ENCODE measurements at places on chromosomes 4 and X.

- no peak for DNase-seq
Observed at GRCh38 chr4:86367577-86367976, 7.7 kb upstream of the MAPK10 start.

DNA sequence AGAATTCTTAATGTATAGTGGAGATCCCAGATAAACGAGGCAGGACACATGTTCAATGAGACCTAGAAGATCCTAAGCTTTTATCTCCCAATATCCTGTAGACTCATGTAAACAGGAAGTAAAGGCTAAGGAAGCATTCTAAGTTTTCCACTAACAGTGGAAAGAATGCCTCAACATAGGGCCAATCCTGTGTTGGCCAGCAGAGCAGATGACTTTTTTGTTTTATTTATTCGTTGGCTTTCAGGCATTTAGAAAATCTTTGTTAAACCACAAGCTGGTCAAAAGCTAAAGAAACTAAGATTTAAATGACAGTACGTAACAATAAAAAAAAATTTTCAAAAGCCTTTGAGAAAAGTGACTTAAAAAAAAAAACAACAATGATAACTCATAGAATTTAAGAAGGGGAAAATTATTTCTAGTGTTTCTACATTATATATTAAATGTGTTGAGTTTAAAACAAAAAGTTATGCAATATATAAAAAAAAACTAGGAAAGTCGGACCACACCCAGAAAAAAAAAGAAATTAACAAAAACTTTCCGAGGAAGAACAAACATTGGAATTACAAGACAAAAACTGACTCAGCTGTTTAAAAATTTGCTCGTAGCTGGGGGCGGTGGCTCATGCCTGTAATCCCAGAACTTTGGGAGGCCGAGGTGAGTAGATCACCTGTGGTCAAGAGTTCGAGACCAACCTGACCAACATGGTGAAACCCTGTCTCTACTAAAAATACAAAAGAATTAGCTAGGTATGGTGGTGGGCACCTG, 759.3 kb downstream of the FSTL5 start:
- no peak for DNase-seq

GRCh38 chr4:48813964-48814363, 16.9 kb upstream of the OCIAD1 start:
- no peak for DNase-seq

DNA sequence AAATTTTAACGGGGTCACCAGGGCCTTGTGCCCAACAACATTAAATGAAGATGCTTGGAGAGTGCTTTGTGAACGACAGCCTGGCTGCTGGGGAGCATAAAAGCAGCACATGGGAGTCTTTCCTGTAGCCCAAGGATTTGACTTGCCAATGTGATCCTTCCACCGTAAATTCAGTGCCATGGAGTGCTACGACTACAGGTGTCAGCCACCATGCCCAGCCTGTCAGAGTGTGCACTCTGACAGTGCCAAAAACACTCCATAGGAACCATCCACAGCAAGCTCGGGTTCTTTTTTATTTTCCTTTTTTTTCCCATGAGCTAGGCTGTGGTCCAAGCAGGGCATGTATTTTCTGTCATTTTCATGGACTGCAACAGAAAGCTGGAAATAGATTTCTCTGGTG, 156.9 kb downstream of the NLGN4X start:
- no peak for DNase-seq

DNA sequence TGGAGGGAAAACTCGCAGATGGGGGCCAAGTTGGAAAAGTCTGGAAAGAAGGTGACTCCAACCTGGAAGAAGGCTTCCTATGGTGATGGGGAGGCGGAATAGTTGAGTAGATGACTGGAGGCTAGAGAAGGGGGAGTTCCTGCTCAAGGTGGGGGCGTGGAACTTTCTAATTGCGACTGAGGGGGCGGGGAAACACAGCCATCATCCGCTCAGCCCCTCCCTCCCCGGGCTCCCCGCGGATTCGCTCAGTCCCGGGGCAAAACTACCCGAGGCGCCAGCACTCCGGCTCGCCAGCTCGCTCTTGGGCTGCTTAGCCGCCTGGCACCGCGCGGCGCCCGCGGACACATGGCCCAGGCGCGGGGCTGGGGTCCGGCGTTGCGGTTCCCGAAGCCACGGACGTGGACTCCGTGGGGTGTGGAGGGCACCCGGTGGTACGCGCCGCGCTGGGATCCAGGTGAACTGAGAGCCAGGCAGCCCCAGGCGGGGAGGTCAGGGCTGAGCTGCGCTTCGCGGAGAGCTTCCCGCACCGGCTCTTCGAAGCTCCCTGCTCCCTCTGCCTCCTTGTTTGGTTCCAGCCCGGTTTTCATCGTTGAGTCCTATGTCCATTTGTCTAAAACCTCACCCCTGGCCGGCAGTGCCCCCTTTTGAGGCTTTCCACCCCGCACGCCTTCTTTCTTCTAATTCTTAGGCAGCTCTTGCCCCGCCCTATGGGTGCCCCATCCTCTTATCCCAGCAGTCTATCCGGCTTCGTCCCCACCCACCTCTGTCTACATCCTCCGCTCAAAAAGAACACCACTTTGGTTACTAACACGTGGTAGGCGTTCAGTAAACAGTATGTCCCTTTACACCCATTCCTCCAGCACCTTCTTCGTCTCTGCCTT, 38.9 kb downstream of the STARD8 start:
- no peak for DNase-seq

GRCh38 chr4:84973856-84974255, 7.4 kb upstream of the WDFY3 start:
- DNase-seq, result no peak

GRCh38 chr4:69078852-69079251, 17.4 kb upstream of the UGT2B7 start:
- no peak for DNase-seq
